ENCODE measurements at places on chromosomes 3 and 15.

- no peak for DNase-seq
These were observed 4.2 kb downstream of the SPG21 start for GRCh38 chr15:64985366-64986033.

- no peak for DNase-seq
These were observed 50.8 kb downstream of the LYSMD4 start for GRCh38 chr15:99682455-99682854.

DNA sequence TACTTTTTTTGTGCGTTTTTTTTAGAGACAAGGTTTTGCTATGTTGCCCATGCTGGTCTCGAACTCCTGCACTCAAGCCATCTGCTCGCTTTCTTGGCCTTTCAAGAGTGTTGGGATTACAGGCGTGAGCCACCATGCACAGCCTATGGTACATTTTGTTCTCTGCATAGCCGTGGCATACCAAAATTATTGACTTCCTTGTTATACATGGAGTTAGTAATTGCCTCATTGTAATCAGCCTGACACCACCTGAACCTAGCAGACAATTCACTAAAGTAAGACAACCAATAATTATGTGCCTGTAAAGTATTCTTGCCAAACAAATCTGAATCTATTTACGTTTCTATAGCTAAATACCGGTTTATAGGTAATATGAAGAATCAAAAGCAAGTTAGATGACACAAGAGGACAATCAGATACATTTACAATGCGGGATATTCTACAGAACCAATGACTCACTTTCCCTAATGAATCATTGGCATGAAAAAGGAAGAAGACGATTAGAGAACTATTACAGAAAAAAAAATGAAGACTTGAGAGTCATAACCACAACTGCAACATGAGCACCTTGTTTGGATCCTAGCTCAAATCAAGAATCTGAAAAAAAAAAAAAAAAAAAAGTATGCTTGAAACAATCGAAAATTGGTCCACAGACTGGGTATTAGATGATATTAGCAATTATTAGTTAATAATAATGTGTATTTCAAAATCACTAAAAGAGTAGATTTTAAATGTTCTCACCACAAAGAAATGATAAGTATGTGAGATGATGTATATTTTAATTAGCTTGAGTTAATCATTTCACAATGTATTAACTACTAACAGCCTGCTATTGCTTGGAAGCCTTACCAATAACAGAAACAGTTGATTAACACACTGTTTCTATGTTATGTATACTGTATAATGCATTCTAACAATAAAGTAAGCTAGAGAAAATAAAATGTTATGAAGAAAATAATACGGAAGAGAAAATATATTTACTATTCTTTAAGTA is 7.1 kb downstream of the GUCA1C start:
- DNase-seq = no peak

- DNase-seq = no peak
These were observed 57.5 kb downstream of the HOMER2 start for GRCh38 chr15:82894971-82895520.

GRCh38 chr3:133828576-133829309 is 23.1 kb downstream of the SRPRB start:
- DNase-seq = peak; percentile 1

DNA sequence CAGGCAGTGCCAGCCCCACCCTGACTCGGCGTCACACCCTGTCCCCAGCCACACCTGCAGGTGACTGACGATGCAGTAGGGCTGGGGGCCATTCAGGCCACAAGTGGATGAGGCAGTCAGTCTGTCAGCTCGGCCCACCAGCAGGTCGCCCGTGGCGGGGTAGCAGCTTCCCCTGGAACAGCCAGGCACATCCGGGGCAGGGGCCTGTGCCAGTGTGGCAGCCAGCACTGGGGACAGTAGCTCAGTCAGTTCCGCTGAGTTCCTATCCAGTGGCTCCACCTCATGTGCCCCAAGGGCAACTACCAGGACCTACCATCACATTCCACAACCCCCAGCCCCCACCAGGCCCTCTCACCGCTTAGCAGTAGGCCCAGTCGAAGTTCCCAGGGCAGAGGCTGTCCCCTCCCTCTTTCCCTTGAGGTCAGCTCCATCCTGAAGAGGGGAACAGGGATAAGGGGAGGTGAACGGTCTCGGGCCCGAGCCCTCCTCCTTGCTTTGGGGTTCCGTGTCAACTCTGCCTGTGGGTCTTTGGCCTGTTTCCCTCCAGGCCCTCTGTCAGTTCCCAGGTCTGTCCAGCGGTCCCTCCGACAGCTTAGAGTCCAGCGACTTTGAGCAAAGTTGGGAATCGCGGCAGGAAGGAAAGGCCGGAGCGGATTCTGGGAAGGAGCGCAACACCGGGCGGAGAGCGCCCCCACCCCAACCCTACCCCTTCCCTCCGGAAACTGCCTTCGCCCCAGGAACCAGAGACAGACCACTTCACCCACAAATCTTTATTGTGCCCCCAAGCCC is at the start of gene LAMB2:
Gene LAMB2 (minus strand): TSS at position 614 of the 789 bp plus-strand sequence. CDS start 183 bp downstream, at position 431.
- peak; percentile 72 for DNase-seq

DNA sequence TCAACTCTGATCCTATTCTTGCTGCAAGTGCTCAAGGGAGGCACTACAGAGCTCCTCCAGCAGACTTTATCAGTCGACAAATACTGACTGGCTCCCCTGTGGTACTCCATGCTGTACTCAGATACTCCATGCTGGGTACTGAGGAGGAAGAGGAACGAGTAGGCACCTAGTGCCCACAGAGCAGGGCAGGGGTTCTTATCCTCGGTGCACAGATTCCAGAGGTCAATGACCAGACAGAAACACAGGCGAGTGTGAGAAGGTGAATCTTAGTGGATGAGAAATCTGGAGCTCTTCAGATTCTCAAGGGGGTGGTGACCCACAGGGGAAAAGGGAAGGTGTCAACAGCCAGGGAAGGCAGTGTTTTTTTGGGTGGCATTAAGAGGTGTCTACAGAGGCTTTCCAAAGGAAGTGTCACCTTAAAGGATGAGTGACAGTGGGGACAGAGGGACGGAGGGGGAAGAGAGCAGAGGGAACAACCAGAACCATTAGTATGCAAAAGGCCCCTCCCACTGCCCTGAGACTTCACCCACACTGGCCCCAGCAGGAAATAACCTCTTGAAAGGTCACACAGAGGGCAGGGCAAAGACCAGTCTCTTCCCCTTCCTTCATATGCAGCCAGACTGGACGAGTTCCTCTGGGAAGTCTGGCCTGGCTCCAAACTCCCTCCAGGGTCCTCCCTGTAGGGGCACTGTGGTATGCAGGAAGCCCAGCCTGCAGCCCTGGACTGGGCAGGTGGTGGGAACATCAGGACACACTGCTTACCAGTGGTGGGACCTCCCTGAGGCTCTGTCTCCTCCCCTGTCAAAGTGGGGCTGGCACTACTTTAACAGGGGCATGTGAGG is 27.5 kb downstream of the CCDC12 start:
- DNase-seq = no peak

DNA sequence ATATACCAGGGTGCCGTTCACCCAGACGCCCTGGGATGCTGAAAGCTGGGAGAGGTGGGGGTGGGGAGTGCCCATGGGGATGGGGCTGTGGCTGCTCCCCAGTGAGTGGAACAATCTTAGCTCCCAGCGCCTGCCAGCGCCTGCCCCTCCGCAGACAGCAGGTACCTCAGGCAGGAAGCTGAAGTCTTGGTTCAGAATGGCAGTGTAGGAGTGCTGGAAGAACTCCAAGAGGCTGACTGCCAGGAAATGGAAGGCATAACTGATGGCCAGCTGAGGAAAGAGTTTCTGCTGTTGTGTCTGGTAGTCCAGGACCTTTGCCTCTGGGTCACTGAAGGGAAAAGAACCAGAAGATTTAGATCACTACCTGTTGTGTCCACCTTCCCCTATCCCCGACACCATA is 8.4 kb downstream of the ACOX2 start:
- DNase-seq = peak; percentile 76

DNA sequence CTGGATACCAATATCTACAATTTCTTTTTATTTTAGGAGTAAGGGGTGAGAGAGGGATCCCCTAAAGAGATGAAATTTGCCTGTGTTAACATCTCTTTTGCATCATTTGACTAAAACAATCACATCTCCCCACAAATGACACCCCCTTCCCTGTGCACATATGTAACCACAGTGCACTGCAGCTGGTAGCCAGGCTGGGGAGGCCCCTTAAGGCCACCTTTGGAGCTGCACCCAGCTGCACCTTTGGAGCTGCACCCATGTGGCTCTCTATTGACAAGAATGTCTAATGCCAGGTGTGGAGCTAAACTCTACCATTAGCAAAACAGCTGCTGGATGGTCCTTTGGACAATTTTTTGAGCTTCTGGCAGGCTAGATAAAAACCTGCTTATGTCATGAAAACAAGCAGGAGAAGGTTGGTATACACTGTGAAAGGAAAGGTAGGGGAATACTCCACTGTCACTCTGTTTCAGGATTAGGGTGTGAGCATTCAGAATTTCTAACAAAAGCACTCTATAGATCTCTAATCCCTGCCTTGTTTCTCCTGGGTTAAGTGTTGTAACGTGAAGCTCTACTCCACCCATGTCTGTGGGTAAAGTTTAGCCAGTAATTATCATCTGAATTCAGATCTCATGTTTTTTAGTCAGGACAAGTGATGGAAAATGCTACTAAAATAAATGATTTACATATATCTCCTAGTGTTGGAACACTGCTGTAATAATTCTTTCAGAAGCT is 52.1 kb downstream of the TFG start:
- no peak for DNase-seq

GRCh38 chr3:110810356-110810755 is 261.3 kb upstream of the NECTIN3 start:
- no peak for DNase-seq

DNA sequence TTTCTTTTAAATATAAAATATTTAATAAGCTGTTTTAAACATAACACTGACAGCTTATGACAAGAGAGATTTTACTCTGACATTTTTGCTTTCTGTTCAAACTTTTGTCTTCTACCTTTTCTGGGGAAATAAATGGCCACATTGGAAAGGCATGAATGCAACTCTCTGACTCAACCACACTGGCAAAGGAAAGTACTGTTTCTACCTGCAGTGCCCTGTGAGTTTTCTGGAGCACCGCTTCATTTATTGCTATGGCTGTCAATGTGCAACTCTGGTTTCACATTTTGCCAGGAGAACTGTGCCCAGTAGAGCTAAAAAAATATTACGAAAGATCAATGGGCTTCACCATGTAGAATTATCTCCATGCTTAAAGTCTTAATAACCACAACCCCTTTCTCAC is 15.1 kb downstream of the PDZRN3 start:
- no peak for DNase-seq

DNA sequence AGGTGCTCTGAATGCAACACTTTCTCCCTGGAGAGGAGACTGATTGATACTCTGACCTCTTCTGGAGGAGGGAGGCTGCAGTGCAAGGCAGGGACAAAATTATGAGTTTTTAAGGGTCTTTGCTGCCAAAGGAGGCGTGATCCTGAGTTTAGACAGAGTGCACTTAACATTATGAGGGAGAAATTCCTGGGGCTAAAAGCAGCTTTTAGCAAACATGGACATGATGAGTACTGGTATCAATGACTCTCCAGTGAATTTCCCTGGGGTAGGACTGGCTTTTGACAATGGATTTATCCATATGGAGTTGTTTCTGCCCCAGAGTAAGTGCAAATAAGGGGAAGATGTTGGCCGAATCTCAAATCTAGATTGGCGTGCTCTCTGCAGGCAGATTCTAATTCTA is 133.1 kb downstream of the THSD4 start:
- DNase-seq = no peak

GRCh38 chr3:10238345-10239183 is 9.7 kb upstream of the TATDN2 start:
- DNase-seq = no peak

DNA sequence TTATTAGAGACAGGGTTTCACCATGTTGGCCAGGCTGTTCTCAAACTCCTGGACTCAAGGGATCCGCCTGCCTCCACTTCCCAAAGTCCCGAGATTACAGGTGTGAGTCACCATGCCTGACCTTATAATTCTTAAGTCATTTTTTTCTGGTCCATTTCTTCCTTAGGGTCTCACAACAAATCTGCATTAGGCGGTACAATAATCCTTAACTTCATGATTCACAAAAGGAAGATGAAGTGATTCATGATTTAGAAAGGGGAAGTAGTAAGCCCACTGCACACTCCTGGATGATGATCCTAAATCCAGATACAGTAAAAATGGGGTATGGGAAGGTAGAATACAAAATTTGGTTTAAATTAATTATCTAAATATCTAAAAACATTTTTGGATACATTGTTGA is 45.0 kb upstream of the TKT start:
- DNase-seq = no peak

- no peak for DNase-seq
These were observed 695.4 kb downstream of the FHIT start for GRCh38 chr3:60555686-60556354.

GRCh38 chr3:63343674-63344073 is 65.6 kb downstream of the SYNPR start:
- DNase-seq = peak; percentile 40

GRCh38 chr3:135982404-135982761 is 16.9 kb downstream of the PPP2R3A start:
- DNase-seq = no peak

DNA sequence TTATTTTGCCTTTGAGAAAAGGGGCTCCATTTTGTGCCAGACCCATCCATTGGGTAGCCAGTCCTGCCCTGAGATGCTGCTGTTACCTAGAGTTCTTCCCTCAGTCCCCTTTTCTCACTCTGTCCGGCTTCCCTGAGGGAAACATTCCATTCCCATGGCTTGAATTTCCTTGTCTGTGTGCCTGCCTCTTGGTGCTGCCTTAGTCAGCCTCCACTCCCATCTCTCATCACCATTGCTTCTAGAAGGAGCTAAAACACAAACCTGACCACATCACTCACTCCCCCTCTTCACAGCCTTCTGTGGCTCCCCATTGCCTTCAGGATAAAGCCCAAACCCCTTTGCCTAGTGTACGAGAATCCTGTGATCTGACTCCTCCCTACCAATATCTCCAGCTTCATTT is 25.2 kb upstream of the C2CD4B start:
- DNase-seq = no peak

DNA sequence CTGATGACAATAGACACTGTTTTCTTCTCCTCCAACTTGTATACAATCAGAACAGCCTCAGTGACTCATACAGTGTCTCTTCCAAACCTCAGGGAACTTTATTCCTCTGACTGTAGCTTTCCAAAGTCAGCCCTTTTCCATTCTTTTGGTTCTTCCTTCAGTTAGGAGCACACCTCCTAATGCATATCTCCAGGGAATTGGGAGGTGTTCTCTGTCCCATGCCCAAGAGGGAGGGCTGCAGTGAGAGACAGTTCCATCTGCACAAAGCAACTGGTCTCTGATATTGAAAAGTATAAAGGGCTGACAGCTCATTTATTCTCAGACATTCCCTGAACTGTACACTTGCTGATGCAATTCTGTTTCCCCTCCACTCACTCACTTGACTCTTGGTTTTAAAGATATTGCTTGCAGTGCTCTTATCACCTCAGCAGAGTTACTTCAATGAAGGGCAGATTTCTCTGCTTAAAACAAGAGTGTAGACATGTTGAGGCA is 337.8 kb upstream of the TBC1D5 start:
- DNase-seq = no peak

Measured in breast epithelium (tissue), 4 donors.